Placental pericyte (primary cell): ENCODE measurements at places on chromosomes 6 and 20. TPM values are rescaled to one million over a fixed set of nuclear protein-coding genes. Genes with fewer than 3 reads are reported as not detected.

The SPATS1 gene
- total RNA-seq: 0.14 TPM in 1 of 2 replicates, not detected in the other

The CST4 gene
- total RNA-seq: 10.7 TPM in 1 of 2 replicates, not detected in the other

The C20orf204 gene
- 0.88 and 1.4 TPM in 2 replicates for total RNA-seq

The OPRL1 gene
- 0.86 and 0.88 TPM in 2 replicates for total RNA-seq

The HSPA1B gene
- total RNA-seq: 78.3 and 86.0 TPM in 2 replicates
